ENCODE measurements at places on chromosomes 2 and 18.

DNA sequence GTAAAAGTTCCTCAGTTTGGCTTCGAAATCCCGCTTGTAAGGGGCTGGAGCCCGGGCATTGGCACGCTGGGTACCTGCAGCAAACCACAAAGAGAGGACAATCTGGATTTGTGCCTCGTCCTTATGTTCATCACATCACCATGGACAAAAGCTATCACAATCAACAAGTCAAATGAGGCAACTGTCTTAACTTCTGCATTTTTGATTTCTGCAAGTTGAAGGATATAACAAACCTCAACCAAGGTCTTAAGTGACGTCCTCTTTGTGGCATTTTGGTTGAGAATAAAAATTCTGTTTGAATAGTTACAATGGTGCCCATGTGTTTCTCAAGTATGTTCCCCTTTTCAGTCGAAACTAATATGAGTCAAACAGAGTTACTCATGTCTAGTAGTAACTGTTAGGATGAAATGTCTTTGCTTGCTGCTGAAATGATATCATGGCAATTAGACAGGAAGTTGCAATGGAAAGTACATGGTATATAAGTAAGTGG lies 70.8 kb upstream of the STK17B start:
- no peak for DNase-seq

DNA sequence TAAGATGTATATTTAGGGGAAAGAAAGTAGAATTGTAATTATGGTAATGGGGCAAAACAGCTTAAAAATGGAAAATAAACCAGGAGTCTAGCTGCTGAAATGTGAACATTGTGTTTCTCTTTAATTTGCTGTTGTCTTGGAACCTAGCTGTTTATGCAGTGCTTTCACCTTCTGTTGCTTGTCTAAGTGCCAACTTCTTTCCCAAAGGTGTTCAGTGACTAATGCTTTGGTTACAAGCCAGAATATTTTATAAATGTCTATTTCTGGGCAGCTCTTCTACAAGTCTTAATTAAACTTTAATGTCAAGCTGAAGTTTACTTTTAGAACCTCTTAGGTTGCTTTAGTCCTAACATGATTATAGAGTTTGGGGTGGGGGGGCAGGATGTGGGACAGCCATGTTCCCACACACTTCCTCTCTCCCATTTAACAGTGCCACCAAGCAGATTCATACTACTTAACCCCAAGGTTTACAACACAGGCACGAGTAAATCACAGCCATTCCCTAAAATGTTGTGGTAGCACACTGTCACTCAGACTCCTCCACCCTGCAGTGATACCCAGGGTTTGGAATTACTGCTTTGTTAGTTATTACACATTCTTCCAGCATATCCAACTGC lies 60.6 kb downstream of the ITGA4 start:
- DNase-seq = peak; percentile 6

- no peak for DNase-seq
Measured at GRCh38 chr18:48216639-48217257, 192.4 kb downstream of the ZBTB7C start.

DNA sequence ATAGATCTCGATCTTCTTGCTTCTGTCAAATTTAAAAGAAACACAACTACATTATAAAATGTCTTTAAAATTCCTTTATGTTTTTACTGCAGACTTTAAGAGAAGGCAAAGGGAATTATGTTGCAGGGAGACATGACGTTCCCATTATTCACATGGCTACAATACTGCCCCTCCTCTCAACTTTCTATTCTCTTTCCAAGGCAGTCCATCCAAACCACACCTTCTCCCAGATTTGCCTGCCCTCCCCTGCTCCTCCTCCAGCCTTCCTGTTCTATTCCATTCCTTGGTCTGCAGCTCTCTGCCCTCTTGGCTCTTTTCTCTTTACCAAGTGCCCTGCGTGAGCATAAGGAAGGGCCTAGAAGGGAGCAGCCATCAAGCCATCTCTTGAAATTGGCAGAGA lies 61.3 kb downstream of the NABP1 start:
- no peak for DNase-seq
